ENCODE measurements at places on chromosomes 1 and 21.

GRCh38 chr1:11285883-11286734 is 13.1 kb downstream of the UBIAD1 start:
- no peak for DNase-seq

DNA sequence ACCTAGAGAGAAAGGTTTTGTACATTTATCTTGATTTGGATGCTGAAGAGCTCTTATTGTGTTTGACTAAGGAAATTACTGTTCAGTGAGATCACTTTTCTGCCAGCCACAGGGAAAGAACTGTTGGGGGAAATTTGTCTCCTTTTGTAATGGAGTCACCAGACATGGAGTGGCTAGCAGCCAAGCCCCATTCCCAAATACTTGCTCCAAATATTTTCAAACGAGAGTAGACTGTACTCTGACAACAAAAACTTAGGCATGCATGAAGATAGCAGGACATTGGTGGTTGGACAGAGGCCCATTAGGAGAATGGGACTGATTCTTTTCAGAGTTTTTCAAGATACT is 21.1 kb downstream of the IPO9 start:
- DNase-seq = peak; percentile 54

- DNase-seq = no peak
These were observed 4.8 kb upstream of the TFF3 start for GRCh38 chr21:42319851-42320572.

DNA sequence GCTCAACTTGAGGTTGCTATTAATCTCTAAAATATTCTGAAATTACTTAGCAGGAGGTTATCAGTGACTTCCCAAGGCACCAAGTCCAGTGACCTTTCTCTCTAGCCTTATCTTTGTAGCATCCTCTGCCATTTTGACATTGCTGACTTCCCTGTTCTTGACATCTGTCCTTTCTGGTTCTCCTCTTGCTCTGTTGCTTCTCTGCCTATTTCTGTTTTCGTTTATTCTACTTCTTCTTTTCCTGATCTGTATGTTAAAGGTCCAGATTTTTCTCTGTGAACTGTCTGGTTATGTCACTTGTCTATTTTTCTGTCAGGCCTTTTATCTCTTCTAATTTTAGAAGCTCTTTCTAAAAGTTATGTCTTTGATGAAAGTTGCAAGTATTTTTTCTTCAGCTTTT is 178.8 kb downstream of the VPS13D start:
- DNase-seq = no peak

DNA sequence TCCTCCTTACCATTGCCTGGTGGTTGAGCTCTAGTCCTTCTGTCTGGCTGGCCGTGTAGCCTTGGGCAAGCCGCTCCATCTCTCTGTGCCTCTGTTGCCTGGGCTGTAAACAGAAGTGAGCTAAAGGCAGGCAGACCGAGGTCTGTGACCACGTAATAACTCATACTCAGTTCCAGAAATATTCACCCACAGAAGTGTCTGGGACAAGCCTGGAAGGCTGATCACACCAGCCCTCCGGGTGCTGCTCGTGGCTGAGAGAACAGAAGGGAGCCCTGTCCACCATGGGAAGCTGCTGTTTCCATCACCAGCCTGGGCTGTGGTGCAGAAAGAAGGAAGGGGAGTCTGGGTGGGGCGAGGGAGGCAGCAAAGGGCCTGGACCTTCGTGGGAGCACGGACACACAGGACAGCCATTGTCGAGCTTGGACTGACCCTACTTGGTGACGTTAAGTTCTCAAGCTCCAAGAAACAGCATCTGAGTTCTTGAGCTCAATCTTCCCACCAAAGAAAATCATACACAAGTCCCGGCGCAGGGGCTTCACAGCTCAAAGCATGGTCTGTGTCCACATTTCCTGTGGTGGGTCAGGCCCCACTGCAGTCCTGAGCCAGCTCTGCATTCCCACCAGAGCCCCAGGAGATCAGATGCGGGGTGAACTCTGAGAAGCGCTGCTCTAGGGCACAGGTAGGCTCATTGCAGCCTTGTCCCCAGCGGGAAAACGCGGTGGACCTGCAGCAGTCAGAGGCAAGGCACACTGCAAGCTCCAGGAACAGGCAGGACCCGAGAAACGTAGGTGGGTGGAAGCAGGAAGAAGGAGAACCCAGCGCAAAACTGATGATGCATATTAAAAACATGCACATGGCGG is 61.8 kb downstream of the RUNX3 start:
- DNase-seq = no peak

- no peak for DNase-seq
These were observed 392.6 kb downstream of the MRPL39 start for GRCh38 chr21:25214676-25215075.

GRCh38 chr1:175176246-175176645 is 16.3 kb downstream of the KIAA0040 start:
- no peak for DNase-seq

- no peak for DNase-seq
These were observed 27.8 kb upstream of the CEP350 start for GRCh38 chr1:179926850-179927205.

DNA sequence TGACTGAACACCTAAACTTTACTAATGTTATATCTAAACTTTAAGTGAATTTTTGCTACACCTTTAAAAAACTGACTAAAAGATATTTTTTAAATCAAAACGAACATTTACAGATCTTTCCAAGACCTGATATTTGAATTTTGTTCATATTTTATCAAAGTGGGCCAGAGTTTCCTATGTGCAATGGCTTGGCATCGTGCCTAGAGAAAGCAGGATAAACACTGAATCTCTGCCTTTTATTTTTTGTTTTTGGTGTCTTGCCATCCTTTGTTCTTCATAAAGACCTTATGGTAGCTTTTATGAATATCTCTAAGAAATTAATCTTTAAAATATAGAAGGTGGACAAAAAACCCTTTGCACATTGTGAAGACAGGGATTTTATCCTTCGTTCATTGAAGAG is 25.8 kb upstream of the VPS26C start:
- DNase-seq = no peak

DNA sequence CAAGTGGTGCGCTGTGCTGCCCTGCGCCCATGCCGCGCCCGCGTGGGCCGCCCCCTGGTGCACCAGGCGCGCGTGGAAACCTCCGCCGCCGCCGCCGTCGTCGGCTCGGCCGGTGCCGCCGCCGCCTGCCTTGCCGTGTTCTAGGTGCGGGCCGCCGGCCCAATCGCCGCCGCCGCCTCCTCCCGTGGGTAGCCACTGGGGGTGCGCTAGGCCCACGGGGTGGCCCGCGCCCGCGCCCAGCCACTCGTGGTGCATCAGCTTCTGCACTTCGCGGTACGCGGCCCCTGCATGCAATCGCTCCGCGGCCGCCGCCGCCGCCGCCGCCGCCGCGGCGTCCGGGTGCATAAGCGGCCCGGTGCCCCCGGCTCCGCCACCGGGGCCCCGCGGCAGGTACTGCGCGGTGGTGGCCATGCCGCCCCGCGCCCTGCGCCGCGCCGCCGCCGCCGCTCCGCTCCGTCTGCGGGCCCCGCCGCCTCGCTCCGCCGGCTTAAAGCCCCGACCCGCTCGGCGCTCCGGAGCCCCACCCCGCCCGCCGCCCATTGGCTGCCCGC is at the start of gene POU3F1:
POU3F1 (minus strand) TSS at position 461 of the 551 bp plus-strand sequence; CDS start at position 411, 50 bp downstream.
- peak; percentile 40 for DNase-seq

- DNase-seq = no peak
These were observed 158.3 kb downstream of the KAZN start for GRCh38 chr1:14756589-14757285.

DNA sequence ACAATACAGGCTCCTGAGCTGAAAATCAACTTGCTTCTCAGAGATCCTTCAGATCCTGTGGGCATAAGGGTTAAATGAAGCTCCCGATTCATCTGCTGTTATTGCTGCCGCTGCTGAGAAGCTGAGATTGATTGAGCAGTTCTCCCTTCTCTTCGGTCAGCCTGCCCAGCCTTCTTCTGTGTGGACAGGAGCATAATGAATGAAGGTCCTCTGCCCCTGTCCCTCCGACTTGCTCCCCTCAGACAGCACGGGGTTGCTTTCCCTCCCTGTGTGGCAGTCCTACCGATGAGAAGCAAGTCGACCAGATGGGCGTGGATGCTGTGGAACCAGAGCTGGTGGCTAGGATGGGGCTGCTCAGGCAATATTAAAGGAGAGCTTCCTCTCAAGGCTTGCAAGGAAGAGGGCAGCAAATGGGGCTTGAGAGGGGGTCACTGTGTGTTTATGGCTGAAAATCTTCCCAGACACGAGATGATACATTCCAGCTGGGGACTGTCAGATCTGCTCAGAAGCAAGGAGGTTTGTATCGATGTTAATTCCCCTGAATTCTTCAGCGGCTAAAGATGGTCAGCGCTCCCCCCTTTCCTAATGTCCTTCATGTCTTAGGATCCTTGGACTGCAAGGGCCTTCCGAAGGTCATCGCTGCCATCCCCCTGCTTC is 63.9 kb upstream of the GOLT1A start:
- no peak for DNase-seq

DNA sequence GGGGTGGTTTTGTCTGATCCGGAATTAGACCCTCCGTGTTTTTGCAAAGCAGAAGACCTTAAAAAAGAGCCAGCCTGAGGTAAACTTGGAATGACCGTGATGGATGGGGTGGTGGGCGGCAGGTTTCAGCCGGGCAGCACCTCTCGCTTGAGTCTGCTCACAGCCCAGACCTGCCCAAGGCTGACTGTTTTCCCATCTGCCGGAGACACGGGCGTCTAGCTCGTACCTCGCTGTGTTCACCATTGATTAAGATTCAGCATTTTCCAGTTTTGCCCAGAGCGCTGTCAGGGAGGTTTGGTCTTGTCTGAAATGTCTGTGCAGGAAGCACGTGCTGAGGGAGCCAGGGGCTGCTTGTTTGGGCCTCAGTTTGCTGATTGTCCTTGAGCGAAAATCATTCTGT is 591 bp downstream of the KCNAB2 start:
- DNase-seq = no peak

- DNase-seq = no peak
These were observed 11.6 kb downstream of the IL6R start for GRCh38 chr1:154416471-154417337.

- DNase-seq = no peak
These were observed 26.6 kb downstream of the SLC22A15 start for GRCh38 chr1:116002781-116003420.

GRCh38 chr1:65148548-65149350 is 746 bp downstream of the AK4 start:
- DNase-seq = peak; percentile 42

GRCh38 chr1:93255222-93256079 is 74.9 kb downstream of the CCDC18 start:
- DNase-seq = no peak

DNA sequence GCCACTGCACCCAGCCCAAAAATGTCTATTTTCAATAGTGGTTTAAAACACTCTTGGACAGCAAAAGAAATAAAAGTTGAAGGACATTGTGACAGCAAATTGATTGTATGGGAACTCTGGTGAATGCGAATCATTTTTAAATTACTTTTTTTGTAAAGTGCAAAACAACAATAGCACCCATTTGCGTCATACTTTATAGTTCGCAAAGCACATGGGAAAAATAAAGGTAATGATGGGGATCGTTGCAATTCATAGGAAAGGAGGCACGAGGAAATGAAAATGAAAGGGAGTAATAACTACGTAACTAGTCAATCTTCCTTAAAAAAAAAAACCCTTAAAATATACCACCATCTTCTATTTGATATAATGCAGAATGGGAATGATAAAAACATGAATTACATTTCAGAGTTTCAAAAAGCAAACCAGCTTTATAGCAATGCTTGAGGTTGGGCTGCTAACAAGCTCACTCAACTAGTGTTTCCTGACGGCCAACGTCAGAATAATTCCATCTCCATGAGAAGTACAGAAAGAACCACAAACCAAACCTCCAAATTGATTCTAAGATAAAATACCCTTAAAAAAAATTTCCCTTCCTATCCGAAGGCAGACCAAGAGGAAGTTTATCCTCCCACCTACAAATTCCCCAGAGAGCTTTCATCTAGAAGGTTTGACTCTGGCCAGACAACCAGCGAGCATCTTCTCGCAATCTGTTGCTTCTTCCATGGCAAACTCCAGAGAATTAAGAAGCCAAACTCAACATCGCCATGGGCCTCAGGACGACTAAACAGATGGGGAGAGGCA is at the start of gene EDARADD:
EDARADD (plus strand) TSS at position 606 of the 801 bp plus-strand sequence; CDS start at position 765, 159 bp downstream.
- no peak for DNase-seq

GRCh38 chr1:229114850-229115365 is 156.0 kb upstream of the RAB4A start:
- no peak for DNase-seq

- DNase-seq = no peak
These were observed 250.6 kb downstream of the FMN2 start for GRCh38 chr1:240342251-240342625.

Measured in ovary (tissue), 10 donors.